Activated naive CD8-positive, alpha-beta T cell treated with anti-CD3 and anti-CD28 coated beads, Interleukin-2, amount 10 ng/mL, durations not matched to agents 7 days and 5 days (primary cell): ENCODE measurements at places on chromosomes 16 and 17.

- no peak for DNase-seq
Observed at GRCh38 chr16:84853534-84853933, 33.7 kb downstream of the CRISPLD2 start.

DNA sequence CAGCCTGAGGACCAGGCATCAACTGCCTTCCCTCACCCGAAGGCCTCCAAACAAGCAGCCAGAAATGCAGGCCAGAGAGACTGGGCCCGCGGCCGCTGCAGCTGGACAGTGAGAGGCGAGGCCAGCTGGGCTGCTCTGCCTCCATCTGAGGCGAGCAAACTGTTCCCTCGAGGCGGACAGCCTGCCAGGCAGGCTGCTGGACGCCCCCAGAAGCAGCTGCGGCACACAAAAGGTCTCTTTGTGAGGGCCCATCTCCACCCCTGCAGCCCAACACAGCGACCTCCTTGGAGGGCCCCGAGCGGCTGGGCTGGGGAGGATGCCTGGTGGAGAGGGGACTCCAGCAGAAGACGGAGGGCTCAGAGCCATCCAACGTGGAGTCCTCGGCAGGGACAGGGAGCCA is 4.7 kb downstream of the CORO7 start:
- no peak for DNase-seq

GRCh38 chr17:36808180-36808661 is 129.1 kb upstream of the LHX1 start:
- no peak for DNase-seq

DNA sequence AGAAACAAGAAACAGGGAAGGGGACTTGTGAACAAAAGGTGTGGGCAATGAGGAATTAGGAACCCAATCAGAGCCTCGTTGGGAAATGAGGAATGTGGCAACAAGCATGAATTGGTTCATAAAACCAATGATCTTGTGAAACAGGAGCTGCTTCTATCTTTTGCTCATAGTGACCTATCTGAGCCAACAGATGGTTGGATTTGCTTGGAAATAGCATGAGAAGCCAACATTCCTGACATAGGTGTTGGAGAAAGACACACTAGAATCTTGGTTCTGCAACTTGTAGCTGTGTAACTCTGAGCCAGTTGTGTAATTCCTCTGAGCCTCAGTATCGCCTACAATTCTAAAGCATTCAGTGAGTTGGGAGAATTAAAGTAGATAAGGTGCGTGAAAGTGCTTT is 251.9 kb upstream of the AXIN2 start:
- no peak for DNase-seq

DNA sequence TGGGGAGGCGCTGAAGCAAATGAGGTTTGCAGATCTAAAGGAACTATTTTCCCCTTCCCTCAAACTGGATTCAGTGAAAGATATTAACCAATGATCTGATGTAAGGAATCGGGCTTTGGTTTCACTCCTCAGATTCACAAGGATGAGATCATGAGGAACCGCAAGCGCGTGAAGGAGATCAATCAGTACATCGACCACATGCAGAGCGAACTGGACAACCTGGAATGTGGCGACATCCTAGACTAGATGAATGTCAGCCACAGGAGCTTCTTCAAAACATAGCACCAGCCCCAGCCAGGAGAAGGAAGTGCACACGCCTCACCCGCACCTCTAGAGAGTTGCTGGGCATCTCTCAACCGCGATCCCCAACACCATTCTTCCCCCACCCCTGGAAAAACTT is 22.5 kb downstream of the ATPAF2 start:
- no peak for DNase-seq

DNA sequence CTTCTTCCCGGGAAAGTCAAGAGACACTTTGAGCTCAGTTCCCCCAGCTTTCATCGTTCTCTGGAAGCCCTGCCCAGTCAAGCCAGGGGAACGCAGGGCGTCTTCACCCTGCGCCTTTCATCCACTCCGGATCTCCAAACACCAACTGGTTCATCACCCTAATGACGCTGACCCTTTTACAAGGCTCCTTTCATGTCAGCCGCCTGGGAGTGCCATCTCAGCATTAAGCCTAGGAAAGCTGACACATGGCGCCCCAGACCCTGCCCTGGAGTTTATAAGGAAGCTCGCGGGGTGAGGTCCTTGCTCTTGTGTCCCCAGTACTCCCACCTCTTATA is 594 bp upstream of the DNAJC7 start:
- DNase-seq = no peak

DNA sequence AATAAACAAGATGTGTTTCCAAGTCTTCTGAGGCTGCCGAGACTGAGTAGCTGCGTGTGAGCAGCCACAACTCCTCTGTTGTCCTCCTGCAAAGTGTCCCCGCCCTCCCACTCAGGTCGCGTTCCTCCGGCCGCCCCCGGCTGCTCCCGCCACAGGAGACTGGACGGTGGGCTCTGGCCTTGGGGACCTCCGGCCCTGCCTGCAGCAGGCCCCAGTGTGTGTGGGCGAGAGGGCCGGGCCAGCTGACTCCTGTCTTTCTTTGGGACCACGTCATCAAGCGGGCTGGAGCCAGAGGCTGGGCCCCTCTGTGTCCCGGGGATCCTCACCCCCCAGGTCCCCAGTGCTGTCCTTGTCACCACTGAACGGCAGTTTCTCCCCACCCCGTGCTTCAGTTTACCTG is 175.3 kb downstream of the NPIPB11 start:
- DNase-seq = no peak

DNA sequence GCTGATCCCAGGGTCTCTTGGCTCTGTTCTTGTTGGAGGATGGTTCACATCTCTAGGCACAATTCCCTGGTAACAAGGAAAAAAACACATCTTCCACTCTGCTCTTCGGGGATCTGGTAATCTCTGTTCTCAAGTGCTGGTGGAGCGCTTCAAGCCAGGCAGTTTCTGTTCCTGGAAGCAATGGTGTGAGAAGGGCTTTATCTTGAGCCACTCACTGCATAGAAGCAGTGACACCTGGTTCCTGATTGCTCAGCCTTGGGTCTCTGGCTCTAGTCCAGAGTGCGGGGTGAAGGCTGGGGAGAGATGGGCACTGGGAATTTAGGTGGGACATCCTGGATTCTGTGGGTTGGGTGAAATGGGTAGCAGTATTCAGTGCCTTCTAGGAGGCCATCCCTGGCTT is 14.1 kb downstream of the AKAP1 start:
- DNase-seq = no peak

DNA sequence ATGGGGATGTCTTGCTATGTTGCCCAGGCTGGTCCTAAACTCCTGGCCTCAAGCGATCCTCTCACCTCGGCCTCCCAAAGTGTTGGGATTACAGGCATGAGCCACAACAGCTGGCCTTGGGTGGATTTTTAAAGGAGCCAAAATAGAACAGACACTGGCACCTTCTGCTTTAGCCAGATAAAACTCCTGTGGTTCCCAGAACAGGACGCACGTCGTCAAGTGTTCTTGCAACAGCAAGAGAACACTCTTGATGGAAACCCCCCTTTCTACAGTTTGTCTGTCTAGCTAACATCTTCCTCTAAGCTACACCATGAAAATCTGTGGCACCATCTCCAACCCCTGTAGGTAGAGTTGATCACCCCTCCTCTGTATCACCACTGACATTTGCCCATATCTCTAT is 122.6 kb downstream of the NPIPB5 start:
- no peak for DNase-seq

DNA sequence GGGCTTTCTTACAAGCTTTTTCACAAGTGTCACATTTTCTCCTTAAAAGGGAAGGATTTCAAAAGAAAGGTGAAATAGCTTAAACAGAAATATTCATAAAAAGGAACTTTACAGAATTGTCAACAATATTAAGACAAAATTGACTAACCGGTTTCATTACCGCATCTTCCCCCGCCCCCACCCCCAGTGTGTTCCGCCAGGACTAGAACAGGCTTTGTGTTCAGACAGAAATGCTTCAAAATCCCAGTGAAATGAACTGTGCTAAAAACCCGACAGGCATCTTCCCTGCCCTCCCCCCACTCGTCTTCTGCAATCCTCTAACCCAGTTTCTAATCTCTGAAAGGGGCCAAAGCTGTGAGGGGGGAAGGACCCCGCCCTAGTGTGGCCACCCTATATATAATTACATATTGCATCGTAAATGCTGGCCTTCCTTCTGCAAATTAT is 990 bp upstream of the ROGDI start:
- no peak for DNase-seq

DNA sequence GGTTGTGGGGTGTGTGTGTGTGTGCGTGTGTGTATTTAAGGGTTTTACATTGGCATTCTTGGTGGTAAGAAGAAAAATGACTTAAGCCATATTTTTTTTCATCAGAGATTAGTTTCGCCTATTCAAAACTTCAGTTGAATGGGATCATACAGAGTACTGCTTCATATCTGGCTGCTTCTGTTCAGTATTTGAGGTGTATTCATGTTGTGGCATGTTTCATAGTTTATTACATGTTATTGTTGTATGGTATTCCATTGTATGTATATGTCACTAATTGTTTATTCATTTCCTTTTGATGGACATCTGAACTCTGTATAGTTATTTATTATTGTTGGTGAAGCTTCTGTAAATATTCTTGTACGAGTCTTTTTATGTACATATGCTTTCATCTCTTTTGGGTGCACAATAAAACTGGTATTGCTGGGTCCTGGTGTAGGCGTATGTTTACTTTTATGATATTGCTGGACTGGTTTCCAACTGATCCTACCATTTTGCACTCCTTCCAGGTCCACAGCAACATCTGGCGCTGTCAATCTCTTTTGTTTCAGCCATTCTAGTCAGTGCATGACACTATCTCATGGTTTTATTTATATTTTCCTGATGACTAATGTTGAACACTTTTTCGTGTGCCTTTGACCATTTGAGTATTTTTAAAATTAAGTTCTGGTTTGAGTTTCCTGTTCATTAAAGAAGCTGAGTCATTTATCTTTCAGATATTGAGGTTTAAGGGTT is 77.4 kb upstream of the MAF start:
- no peak for DNase-seq

GRCh38 chr17:67335245-67335835 is 31.0 kb downstream of the PSMD12 start:
- DNase-seq = no peak

- DNase-seq = no peak
Observed at GRCh38 chr17:70288540-70289290, 119.4 kb downstream of the KCNJ2 start.

DNA sequence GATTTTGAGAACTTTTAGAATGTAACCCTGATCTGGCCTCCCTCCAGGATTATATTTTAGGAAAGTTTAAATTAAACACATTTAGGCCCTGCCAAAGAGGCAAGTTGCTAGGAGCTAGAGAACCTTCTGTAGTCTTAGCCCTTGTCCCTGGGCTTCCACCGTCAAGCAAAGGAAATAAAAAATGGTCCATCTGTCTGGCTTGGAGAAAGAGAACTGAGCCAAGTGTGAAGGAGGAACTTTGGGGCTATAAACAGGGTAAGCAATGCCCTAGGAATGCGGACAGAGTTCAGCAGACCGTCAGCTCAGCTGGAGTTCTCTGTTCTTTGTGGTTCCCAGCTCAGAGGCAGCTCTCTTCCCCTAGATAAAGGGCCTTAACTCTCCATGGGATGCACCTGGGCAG is 29.6 kb downstream of the RCVRN start:
- no peak for DNase-seq
